Activated CD4-positive, alpha-beta T cell treated with anti-CD3 and anti-CD28 coated beads, Interleukin-2, amount 10 ng/mL, durations not matched to agents 7 days and 5 days (primary cell): ENCODE measurements at places on chromosomes 6 and 20.

DNA sequence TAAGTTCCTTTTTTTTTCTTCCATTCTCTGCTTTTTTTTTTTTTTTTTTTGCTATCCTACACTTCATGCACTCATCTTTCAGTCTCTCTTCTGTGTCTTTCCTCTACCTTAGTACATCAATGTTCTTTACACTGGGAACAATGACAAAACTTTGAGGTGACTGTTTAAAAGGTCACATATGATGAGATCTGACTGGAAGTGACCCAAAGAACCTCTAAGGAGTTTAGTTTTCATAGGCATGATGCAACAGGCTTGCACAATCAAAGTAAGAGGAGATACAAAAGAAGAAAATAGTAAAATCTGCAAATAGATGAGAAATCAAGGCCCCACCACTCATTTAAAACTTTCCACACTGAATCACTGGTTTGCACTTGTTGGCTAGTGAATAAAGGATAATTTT, 840.8 kb downstream of the TBC1D32 start:
- H3K27ac ChIP-seq: no peak overlapping the region
- no peaks in the 10 kb centered on the region for H3K4me1 ChIP-seq
- DNase-seq: no peak
- H3K4me3 ChIP-seq: no peak overlapping the region
- no peaks in the 10 kb centered on the region for H3K27me3 ChIP-seq

DNA sequence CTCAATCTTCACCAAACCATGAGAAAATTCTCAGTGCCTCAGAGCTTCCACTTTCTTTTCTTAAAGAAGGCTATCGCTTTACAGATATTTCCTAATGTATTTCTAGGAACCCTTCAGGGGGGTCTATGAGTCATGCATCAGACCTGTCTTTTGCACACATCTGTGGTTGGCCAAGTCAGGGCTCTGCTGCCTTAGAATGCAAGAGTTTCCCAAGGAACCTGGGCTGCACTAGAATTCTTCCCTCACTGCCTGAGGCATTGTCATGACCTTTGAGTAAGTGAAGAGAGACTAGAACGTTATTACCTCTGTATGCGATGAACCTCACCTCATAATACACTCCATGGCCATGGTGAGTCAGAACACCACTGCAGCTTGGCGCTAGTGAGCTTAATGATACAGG, 365.0 kb upstream of the ID4 start:
- no peak overlapping the region for H3K27ac ChIP-seq
- no peak overlapping the region for H3K4me3 ChIP-seq
- DNase-seq: no peak
- H3K27me3 ChIP-seq: no peaks in the 10 kb centered on the region
- H3K4me1 ChIP-seq: no peaks in the 10 kb centered on the region

DNA sequence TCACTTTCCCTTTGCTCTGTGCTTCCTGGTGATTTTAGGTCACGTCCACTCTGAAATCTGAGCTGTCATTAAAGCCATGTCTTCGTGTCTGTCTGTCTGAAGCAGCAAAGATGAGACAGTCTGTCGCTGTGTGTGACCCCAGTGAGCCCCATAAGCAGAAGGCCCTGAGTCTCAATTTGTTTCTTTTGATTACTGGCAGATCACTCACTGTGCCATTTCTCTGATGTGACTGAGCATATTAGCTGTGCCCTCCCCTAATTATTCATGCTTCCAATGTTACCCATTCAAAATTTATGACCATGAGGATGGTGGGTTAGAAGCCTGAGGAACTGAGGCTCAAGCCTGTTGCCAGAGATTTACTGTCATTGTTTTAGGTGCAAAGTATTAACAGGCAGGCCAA, 117.6 kb downstream of the PLCB1 start:
- no peaks in the 10 kb centered on the region for H3K36me3 ChIP-seq
- H3K27ac ChIP-seq: no peak overlapping the region
- no peaks in the 10 kb centered on the region for H3K4me1 ChIP-seq
- DNase-seq: no peak
- no peaks in the 10 kb centered on the region for H3K27me3 ChIP-seq

DNA sequence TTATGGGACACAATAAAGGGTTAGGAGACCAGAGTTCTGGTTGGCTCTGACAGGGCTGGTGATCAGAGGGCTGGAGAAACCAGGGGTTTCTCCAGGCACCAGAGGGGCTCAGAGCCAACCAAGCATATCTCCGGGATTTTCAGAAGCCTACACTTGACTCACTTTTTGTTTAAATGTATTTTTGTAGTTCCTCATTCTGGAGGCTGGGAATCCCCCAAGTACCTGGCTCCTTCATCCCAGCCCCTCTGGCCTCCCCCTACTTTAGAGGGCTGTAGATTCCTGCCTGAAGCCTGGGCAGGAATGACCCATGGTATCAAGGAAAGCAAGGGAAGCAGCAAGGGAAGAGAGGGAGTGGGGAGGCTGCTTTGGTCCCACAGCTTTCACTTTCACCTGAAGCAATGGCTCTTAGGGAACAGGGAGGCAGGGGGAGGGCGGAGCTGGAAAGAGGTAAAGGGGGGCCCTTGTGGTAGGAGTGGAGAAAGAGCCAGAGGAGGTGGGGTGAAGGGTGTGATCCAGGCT, 973 bp downstream of the CD40 start:
- no peak overlapping the region for H3K4me3 ChIP-seq
- DNase-seq: no peak
- H3K4me1 ChIP-seq: peaks cover 25% of the 10 kb centered on the region
- H3K27me3 ChIP-seq: peaks cover 18% of the 10 kb centered on the region
- H3K27ac ChIP-seq: no peak overlapping the region

DNA sequence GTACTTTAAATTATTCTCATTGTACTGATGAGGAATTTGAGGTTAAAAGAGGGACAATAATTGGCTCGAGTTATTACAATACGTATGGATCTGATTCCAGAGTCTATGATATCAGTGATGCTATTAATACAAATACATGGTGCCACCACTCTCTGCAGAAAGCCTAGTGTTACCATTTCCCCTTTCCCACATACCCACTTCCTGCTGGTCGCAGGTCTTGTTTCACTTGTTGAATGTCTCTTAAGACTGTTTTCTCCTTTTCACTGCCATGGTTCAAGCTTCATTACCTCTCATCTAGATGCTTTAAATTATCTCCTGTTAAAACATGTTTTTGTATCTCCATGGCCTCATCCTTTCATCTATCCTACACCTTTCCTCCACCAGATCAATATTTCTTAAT, 62.0 kb downstream of the FHL5 start:
- no peak overlapping the region for H3K27ac ChIP-seq
- no peaks in the 10 kb centered on the region for H3K4me1 ChIP-seq
- H3K36me3 ChIP-seq: no peaks in the 10 kb centered on the region
- peaks cover 15% of the 10 kb centered on the region for H3K27me3 ChIP-seq
- no peak overlapping the region for H3K4me3 ChIP-seq
